ENCODE measurements at places on chromosomes 1 and 21. TPM values are rescaled to one million over a fixed set of nuclear protein-coding genes. Genes with fewer than 3 reads are reported as not detected.

Gene GDAP2
- 75.4 TPM for total RNA-seq

Gene ACKR1
- total RNA-seq = 0.41 TPM

Gene ROR1
- total RNA-seq = 2.0 TPM

DNA sequence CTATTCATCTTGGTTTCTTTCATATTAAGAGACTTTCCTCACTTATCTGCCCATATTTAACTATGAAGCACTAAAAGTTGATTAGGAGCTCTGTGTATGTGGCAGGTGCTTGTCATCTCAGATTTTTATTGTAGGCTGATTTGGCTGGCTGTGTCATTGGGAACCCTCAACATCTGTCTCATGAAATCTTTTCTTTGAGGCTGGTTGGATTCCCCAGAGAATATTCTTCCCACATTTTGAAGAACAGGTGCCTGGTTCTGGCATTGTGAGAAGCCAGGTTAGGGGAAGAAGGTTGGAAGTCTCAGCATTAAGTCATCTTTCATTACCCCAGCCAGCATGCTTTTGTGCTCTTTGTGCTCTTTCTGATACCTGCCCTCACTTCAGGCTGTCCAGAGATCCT lies 37.1 kb downstream of the EEIG2 start:
- DNase-seq = no peak

DNA sequence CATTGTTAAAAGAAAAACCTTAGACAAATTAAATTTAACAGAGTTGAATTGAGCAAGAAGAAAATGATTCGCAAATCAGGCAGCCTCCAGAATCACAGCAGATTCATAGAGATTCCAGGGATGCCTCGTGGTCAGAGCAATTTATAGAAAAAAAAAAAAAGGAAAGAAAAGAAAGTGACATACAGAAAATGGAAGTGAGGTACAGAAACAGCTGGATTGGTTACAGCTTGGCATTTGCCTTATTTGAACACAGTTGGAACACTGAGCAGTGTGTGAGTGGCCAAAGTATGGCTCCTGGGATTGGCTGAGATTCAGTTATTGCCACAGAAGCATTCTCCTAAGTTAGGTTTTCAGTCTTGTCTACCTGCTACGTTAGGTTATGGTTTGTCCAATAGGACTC lies 9.1 kb upstream of the C21orf91 start:
- no peak for DNase-seq

GRCh38 chr1:223323491-223324484 lies 40.2 kb downstream of the SUSD4 start:
- no peak for DNase-seq

DNA sequence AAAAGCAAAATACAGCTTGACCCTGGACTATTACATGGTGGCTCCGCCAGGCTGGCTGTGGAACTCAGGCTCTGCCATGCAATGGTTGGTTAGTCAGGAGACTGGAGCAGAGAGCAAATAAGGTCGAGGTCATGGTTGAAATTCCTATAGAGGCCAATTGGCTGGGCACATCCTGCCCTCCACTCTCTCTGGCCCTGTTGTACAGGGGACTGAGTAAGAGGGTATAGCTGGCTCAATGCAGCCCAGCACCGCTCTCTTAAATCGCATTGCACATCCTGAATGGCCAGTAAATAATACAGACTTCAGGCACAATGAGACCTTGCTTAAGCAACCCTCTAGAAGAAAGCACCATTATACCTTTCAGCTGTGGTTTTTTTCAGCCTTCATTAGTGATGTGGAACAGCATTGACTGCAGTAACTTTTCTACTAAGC lies 59.3 kb upstream of the PPP2R5A start:
- DNase-seq = no peak

DNA sequence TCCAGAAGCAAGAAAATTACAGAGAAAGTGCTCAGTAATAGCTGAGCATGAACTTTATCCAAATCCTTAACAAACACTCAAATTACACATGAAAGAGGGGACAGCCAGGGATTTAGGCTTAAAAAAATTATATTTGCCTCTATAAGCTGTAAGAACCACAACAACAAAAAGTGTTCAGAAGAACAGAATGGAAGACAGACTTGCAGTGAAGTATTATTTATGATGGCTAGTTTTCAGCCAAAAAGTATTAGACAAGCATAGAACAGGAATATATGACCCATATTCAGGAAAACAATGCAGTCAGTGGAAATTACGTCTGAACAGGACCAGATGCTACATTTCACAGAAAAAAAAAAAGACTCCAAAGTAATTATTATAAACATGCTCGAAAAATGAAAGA lies 1246.3 kb downstream of the NCAM2 start:
- no peak for DNase-seq

DNA sequence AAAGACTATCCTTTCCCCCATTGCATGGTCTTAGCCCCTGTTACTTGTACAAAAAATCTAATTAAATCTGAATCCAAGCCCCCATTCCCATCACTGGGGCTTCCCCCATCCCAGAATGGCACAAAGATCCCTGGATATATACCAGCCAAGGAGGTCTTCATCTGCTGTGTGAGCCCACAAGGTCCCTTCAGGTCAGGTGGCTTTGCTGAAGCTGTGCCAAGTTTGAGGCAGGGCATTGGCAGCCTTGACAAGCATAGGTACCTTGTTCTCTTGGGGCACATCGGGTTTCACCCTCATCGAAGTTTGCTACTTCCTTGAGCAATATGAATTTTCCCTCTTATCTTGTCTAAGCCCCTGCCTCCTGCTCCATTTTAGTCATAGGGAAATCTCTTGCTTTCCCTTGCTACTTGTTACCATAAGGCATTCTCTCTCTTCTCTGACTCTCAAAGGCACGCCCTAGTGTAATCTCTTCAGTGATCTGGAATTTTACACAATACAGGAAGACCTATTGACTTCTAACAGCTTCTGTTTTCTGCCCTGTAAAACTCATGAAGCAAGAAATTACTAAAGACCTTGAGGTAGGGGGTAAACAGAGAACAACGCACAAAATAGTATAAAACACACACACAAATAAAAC lies 71.4 kb upstream of the COG2 start:
- DNase-seq = no peak

DNA sequence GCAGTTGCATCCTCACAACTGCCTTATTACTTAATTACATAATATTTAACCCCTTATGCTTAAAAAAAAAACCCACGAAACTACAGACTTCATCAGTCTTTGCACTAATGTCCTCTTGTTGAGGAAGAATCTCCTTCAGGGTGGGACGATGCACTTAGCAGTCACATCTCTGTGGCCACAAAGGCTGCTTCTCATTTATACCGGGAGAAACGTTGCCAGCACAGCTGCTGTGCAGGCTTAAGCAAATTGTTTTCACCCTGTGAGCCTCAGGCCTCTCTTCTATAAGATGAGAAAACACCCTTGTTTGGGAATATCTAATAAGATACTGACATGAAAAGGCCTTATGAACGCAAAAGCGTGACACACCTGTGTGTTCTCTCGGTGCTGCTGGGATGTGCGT lies 2.9 kb upstream of the OBSCN start:
- no peak for DNase-seq

DNA sequence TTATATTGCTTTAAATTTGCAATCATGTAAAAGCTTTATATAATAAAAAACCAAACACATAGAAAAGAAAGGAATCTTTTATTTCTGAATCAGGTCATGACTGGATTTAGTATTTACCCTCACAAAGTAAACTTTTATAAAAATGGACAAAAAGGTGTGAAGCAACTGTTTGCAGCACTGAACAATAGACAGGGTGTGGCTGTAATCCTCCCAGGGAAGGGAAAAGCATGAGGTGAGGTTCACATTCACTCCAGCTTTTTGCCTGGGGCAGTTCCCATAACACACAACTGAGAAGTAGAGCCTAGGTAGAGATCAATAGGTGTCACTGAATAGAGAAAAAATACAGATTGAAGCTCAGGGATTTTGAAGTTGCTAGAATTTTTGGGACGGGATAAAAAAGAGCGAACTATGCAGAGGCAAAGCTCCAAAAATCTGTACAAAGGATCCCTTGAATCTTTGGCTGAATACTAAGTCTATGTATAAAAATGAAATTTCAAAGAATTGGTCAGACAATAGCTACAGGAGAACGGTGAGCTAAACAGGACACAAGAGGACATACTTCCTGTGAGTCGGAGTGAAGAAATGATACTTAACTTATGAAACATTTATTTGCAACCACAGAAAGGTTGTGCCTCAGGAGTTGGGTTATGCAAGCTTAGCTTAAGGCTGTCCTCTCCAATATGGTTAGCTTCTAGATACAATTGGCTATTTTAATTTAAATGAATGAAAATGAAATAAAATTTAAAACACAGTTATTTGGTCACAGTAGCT lies 162.0 kb upstream of the ZP4 start:
- no peak for DNase-seq

DNA sequence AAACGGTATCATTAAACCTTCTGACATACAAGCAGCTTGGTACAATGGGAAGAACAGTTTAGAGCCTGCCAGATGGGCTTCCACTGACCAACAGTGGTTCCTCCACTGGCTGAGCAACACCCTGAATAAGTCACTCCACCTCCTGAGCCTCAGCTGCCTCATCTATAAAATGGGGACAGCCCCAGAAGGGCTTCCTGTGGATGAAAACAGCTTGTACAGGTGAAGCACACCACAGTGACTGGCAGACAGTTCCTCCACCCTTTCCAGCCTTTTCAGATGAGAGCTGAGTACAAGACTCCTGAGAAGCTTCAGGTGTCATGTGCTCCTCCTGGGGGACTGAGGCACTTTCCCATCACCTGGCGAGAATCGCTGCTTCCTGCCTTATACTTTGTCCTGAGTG lies 2.1 kb downstream of the CAPZB start:
- DNase-seq = no peak
